Activated CD8-positive, alpha-beta T cell treated with anti-CD3 and anti-CD28 coated beads, Interleukin-2, amount 10 ng/mL, durations not matched to agents 7 days and 5 days (primary cell): ENCODE measurements at places on chromosomes 1 and 21. TPM values are rescaled to one million over a fixed set of nuclear protein-coding genes. Genes with fewer than 3 reads are reported as not detected.

Gene CDC42SE1
- 238 TPM for total RNA-seq

Gene PAPPA2
- 0.05 TPM for total RNA-seq

Gene NMNAT1
- 6.2 TPM for total RNA-seq

Gene ZBTB8A
- 0.11 TPM for total RNA-seq

Gene INKA2
- total RNA-seq, result 4.1 TPM

Gene ZSWIM5
- total RNA-seq, result 0.50 TPM

Gene FNDC10
- 7.5 TPM for total RNA-seq

Gene OR2M3
- not detected for total RNA-seq

Gene CD101
- total RNA-seq, result 28.6 TPM

Gene RAD54L
- 59.3 TPM for total RNA-seq

Gene HTR1D
- total RNA-seq, result not detected

Gene CA6
- 6.3 TPM for total RNA-seq

Gene GPR161
- total RNA-seq, result not detected

Gene TRIM58
- 0.74 TPM for total RNA-seq

Gene RNF186
- total RNA-seq, result not detected

Gene SRGAP2C
- total RNA-seq, result 32.2 TPM

Gene SNRPE
- total RNA-seq, result 187 TPM

Gene DIRAS3
- not detected for total RNA-seq

Gene C1orf185
- total RNA-seq, result not detected

Gene SEMA6C
- total RNA-seq, result 1.9 TPM

Gene RYR2
- total RNA-seq, result not detected

Gene KIAA0040
- total RNA-seq, result 50.8 TPM

DNA sequence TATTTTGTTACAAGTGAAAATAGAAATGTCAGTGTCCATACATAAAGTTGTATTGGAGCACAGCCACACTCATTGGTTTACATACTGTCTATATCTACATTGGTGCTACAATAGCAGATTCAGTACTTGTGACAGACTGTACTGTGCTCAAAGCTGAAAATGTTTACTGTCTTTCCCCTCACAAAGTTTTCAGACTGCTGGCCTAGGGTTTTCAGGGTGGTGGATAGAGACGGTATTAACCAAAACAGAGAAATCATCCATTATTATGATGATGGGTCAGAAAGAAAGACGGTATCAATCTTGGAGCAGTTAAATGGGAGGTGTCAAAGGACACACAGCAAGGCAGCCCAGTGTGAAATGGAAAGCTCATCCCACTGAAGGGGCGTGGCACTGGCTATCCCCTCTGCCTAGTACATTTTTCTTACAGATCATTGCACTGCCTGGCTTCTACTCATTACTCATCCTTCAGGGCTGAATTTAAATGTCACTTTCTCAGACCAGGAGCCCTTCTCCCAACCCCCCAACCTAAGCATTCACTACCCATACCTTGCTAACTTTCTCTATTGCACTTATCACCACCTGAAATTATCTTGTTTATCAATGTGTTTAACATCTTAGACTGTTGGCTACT, 10.2 kb downstream of the JAK1 start:
- DNase-seq, result no peak

GRCh38 chr1:34851431-34852105, 8.0 kb downstream of the SMIM12 start:
- no peak for DNase-seq

GRCh38 chr1:222919478-222919865, 104.6 kb downstream of the DISP1 start:
- DNase-seq, result no peak

DNA sequence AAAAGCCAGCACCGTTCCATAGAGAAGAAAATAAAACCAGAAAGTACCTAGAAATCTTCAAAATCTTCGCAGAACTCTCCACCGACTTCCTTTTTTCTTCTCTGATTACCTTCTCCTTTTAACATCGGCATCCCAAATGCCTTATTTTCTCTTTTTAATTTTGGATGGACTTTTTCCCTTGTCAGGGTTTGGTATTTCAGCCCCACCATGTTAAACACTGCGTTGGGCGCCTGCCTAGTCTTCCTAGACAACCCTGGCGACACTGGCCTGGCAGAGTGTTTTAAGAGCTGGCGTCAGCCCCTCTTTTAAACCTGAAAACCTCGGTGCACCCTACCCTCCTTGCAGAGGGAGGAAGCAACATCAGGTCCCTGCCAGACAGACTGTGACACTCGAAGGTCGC, 66.0 kb upstream of the EFHD2 start:
- DNase-seq, result peak; percentile 35

GRCh38 chr21:46469275-46469674, 10.6 kb downstream of the DIP2A start:
- DNase-seq, result no peak

DNA sequence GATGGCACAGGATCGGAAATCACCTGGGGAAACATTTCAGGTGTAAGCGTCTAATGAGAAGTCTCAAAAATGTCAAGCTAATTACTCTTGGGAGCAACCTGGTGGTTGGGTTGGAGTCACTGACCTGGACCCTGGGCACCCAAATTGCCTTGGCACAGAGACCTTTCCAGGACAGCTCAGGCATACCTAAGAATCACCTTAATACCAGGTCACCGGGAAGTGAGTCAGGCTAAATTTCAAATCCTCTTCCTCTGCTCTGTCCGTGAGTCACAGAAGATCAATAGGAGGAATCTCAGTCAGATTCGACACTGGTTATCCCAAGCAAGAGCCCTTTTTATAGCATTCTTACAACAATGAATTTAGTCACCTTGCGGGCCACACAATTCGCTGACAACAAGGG, 179.6 kb upstream of the CAMK1G start:
- DNase-seq, result no peak

- DNase-seq, result no peak
These were observed 1.8 kb downstream of the LAMC1 start for GRCh38 chr1:183025010-183025337.

DNA sequence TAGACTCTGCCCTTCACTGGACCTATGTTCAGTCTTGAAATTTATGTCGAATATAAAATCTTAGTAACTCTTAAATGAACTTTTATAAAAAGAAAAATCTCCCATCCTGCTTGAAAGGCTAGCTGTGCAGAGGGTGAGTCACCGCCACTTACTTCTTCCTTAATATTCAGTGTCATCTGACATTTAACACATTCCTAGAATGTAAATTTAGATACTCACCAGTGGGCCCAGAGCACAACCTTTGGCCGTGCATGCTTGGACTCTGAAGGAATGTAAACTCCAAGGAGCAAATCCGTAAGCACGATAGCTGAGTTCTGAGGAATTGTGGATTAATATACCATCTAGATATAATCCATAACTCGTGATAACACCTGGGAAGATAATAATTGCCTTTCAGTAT, 403.3 kb downstream of the KCTD3 start:
- DNase-seq, result no peak

DNA sequence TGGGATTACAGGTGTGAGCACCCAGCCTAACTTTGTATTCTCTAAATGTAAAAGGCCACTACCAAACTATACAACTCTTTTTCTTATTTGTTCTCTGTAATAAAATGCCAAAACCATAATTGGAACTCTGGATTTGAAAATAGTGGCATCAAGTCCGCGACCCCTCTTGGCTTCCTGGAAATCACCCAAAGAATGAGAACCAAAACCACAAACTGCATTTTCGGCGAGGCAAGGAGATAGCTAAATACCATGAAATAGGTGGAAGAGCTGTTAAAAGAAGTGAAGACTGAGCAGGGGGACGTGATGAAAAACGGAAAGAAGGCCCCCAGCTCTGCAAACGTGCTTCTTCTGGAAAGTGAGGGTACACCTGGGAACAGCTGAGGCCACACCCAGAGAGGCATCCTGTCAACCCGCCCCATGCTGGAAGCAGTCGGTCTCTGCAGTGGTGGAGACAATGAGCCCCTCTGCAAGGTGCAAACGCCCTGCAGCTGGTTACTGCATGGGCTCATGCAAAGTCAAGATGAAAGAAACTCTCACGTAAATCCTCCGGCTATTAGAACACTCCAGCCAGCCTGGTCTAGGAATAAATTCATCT, 22.5 kb downstream of the VPS26C start:
- peak; percentile 71 for DNase-seq

DNA sequence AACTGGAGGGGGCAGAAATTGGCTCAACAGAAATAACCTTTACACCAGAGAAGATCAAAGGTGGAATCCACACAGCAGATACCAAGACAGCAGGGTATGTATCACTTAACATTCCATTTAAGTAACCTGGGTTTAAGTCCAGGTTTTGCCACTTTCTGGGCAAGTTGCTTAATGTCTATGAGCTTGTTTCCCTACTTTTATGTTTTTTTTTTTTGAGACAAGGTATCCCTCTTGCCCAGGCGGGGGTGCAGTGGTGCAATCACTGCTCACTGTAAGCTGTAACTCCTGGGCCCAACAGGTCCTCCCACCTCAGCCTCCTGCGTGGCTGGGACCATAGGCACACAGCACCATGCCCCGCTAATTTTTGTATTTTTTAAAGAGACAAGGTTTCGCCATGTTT, 2.2 kb downstream of the RTCA start:
- no peak for DNase-seq

DNA sequence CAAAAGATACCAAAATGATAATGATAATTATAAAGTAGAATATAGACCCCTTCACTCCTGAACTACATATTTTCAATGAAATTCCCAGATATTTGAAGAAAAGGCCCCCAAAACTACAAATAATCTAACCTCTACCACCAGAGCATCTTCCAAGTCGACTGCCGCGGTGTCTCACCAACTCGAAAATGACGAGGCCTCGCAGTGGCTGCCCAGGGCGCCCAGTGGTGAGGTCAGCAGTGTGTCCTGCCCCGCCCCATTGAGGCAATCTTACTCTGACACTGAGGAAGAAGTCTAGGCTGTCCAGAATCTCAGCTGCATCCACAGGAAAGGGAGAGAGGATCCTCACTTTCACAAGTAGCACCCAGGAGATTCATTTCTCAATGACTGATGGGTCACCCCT, 5.2 kb downstream of the DUSP10 start:
- DNase-seq, result no peak

- DNase-seq, result no peak
These were observed 289.5 kb upstream of the SGIP1 start for GRCh38 chr1:66244429-66244828.

DNA sequence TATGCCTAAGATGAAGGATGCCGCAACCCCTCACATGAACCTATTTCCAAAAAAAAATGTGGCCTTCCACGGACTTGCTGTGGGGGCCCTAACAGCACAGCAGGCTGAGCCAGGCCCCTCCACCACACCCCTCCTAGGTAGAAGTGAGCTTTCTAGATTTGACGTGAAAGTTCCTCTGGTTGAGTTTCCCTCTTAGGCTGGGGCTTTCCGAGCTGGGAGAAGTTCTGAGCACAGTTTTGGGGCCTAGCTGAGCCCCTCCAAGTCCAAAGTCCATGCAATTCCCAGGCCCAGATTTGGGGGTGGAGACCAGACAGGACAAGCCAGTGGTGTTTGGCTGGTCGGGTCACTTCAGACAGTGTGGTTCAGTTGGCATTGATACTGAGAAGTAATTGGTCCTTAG, 13.8 kb upstream of the PHLDA3 start:
- DNase-seq, result no peak

DNA sequence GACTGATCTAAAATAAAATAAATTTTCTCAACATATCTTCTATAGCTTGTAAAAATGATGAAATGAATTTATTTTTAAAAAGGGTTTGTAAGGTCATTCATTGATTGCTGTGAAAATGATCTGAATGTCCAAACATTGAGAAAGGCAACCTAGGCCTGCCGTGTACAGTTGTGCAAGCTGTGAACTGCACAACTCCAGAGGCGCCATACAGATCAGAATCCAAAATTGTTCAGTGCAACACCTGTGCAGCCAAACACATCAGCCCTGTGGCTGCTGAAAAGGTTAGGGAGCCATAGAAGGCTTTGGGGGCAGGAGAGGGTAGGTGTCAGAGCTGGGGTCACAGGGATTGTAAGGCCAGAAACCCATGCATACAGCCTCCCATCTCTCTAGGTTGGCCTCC, 9.9 kb upstream of the ZC3H12A start:
- no peak for DNase-seq

DNA sequence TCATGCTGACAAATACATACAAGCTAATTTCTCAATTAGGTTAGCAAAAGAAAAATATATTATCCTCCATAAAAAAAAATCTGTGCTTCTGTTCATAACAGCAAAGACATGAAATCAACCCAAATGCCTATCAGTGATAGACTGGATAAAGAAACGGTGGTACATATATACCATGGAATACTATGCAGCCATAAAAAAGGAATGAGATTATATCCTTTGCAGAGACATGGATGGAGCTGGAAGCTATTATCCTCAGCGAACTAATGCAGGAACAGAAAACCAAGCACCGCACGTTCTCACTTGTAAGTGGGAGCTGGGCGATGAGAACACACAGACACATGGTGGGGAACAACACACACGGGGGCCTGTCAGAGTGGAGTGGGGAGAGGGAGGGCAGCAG, 84.0 kb upstream of the PALMD start:
- no peak for DNase-seq

GRCh38 chr1:115457289-115457688, 119.2 kb upstream of the NGF start:
- DNase-seq, result no peak

- no peak for DNase-seq
These were observed 27.0 kb upstream of the HMGB4 start for GRCh38 chr1:33836911-33837310.

- DNase-seq, result no peak
These were observed 25.9 kb downstream of the RPAP2 start for GRCh38 chr1:92324784-92325183.

- DNase-seq, result no peak
These were observed 73.2 kb upstream of the DNAJC6 start for GRCh38 chr1:65235867-65236805.

GRCh38 chr1:5793516-5793915, 198.7 kb downstream of the NPHP4 start:
- no peak for DNase-seq

GRCh38 chr21:17343055-17343454, 169.8 kb upstream of the CXADR start:
- DNase-seq, result no peak

- DNase-seq, result no peak
These were observed 99.2 kb upstream of the ZRANB2 start for GRCh38 chr1:71179997-71180396.

- no peak for DNase-seq
These were observed 69.6 kb upstream of the OLIG2 start for GRCh38 chr21:32956061-32956656.

GRCh38 chr1:158200527-158200926, 19.8 kb downstream of the CD1D start:
- no peak for DNase-seq

GRCh38 chr21:32682696-32683474, 44.9 kb downstream of the SYNJ1 start:
- DNase-seq, result no peak

GRCh38 chr1:34406833-34407539, 230.3 kb downstream of the C1orf94 start:
- no peak for DNase-seq

DNA sequence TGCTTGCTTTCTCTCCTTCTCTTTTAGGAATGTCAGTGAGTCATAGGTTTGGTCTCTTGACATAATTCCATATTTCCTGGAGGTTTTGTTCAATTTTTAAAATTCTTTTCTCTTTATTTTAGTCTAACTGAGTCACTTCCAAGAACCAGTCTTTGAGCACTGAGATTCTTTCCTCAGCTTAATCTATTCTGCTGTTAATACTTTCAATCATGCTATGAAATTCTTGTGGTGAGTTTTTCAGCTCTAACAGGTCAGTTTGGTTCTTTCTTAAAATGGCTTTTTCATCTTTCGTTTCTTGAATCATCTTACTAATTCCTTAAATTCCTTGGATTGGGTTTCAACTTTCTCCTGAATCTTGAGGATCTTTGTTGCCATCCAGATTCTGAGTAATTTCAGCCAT, 321.0 kb downstream of the PTBP2 start:
- no peak for DNase-seq
